ENCODE measurements at places on chromosomes 3 and 15. TPM values are rescaled to one million over a fixed set of nuclear protein-coding genes. Genes with fewer than 3 reads are reported as not detected.

Gene WDR73
- 21.0 TPM for total RNA-seq

DNA sequence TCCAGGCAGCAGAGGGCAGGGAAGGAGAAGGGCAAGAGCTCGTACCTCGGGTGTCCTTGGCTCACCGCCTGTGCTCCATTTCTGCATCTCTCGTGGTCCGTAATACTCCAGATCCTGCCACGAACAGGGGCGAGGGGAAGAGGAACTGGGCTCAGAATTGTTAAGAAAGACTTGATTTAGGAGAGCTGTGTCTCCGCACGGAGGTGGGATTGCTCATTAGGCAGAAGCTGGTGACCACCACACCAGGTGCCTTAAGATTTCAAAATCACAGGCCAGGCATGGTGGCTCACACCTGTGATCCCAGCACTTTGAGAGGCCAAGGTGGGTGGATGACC lies 37.2 kb upstream of the BDH1 start:
- DNase-seq, result no peak

DNA sequence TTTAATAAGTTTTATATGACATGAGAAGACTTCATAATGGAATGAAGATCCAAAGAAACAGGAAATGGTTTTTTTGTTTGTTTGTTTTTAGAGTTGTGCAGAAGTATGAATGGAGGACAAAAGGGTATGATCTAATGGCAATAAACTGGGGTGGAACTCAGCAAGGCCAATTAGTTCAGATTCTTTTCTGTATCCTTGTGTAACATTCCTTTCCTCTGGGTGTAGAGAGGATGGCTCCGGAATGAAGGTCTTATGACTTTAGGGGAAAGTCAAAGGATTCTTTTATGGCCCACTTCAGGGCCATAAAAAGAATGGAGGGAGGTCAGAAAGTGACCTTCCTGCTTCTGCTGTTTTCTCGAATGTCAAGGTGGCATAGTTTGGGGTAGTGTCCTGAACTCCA lies 152.6 kb downstream of the DPH6 start:
- DNase-seq, result no peak

DNA sequence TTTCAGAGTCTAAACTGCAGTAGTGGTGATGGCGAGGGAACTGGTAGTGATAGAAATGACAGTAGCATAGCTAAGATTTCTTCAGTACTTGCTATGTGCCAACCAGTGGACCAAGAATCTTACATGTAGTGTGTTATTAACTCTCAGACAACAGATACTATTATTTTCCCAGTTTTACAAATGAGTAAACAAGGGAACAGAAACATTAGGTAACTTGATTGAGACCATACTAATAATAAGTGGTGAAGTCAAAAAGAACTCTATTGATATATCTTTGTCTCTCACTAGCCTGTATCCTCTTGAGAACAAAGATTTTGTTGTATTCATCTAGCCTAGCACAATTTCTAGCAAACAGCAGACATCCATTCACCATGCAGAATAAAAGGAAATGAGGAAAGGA lies 250.1 kb downstream of the ZBTB20 start:
- no peak for DNase-seq

DNA sequence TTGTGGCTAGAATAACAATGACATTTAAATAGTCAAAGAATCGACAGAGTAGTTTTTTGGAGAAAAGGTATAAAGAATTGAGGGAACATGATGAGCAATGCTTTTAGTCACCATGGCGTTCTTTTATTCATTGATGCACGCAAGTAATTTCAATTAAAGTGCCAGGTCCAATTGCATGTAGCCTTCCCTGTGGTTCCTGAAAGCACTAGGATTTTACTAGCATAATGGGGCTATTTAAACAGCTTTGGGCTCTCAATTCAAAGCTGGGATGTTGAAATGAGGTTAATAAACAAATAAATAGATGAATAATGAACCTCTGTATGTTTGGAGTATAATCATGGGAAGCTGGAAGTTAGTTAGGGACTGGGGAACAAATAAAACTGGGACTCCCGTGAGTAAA lies 121.2 kb upstream of the GAP43 start:
- no peak for DNase-seq

GRCh38 chr3:183192650-183193300 lies 30.2 kb upstream of the LAMP3 start:
- no peak for DNase-seq

Gene SEMA3B
- total RNA-seq, result 4.8 TPM

Gene FHIT
- total RNA-seq, result 3.2 TPM

DNA sequence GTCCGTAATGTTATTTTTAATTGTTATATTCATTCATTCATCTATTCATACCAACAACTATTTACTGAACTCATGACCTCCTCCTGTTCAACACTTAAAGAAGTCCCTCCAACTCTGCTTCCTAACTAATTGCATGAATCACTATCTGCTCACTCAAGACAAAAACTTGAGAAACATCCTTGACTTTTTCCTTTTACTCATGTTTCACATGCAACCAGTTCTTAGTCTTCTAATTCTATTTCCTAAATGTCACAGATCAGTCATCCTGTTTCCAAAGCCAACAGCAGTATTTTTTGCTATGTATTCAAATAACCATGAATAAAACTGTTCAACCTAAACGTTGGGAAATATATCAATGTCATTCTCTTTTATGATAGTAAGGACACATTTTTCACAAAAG lies 124.6 kb upstream of the GBE1 start:
- DNase-seq, result no peak

DNA sequence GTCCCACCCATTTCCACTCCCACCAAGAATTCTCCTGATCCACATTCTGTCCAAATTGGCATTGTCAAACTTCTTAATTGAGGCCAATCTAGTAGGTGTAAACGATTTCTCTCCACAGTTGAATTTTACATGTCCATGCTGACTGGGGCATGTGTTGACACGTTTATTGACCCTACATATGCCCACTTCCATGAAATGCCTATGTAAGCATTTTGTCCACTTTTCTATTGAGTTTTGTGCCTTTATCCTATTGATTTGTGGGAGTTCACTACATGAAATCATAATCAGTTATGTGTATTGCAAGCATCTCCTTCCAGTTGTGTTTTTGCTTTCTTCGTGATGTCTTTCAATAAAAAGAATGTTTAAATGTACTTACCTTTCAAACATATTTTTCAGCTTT lies 141.7 kb upstream of the NSMCE3 start:
- no peak for DNase-seq

Gene LYZL4
- not detected for total RNA-seq

DNA sequence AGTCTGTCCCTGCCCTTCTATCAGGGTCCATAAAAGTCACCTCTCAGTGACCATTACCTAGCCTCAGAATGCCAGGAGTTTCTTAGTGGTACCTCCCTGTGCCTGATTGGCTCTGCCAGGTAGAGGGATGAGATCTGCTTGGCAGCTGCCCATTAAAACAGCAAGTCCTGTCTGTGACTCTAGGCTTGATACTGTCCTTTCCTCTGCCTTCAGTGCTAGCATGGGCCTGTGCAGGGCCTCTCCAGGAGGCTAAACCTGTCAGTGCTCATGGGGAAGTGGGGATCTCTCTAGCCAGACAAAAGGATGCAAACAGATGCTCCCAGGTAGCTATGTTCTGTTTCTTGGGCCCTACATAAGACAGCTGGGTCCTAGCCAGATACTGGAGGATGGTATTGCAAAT lies 10.0 kb upstream of the MANF start:
- no peak for DNase-seq

DNA sequence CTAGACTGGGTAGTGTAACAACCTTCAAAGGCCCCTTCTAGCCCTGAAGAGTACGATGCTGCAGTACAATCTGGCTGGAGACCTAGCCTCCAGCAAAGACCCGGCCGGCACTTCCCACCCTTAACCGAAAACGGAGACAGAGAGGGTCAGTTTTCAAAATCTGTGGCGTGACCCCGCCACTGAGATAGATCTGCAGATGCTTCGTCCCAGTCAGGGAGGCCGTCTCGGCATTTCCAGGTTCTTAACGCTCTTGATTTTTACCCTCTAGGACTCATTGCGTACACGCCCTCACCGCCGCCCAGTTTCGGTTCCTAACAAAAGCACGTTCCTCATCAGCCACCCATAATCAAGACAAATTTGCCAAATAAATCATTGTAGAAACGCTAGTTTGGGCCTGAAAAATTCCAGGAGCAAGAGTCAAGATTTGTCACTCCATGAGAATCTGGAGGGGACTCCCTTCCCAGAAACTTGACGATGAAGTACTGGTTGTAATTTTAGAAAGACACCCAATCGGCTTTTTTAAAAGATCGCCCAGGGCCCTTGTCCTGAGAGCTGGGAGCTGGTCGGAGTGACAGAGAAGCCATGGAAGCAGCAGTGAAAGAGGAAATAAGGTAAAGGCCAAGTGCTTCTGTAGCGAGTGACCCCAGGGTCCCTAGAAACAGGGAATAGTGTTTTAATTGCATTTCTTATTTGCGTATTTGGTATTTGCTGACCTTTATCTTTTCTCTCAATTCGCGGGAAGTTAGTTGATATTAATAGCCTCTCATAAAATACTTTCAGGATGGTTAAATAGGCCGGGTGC lies 868 bp upstream of the TMEM87A start:
- no peak for DNase-seq

Gene ACOX2
- 3.1 TPM for total RNA-seq

- no peak for DNase-seq
Measured at GRCh38 chr3:77524463-77524862, 484.6 kb downstream of the ROBO2 start.

DNA sequence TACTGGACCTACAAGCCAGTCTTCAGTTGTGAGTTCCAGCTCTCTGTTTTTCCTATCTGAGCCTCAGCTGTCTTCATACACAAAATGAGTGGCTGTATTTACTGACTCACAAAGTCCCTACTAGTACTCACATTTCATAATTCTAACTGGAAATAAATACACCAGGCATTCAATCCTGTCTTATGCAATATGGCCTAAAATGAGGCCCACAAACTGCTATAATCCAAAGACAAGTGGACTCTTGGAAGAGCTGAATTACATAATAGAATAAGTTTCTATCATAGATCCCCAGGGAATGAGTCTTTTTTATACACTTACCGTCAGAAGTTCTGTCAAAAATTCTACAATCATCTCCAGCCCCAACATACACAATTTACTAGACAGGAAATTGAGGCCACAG lies 211.9 kb downstream of the LRRN1 start:
- no peak for DNase-seq

DNA sequence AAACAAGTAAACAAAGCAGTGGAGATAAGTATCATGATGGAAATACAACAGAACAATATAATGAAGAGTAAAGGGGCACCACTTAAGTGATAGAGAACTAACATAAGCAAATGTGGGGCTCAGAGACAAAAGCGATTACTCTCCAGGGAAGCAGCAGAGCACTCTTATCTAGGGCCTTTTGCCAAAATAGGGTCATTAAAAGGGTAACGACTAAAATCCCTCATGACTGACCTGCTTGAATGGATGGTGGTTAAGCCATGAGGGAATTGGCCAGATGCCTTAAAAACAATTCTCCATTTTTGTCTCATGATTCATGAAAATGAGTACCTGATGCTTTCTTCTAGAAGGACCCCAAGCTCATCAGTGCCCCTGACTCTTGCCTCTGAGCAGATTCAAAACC lies 3.2 kb upstream of the SLC7A14 start:
- no peak for DNase-seq

DNA sequence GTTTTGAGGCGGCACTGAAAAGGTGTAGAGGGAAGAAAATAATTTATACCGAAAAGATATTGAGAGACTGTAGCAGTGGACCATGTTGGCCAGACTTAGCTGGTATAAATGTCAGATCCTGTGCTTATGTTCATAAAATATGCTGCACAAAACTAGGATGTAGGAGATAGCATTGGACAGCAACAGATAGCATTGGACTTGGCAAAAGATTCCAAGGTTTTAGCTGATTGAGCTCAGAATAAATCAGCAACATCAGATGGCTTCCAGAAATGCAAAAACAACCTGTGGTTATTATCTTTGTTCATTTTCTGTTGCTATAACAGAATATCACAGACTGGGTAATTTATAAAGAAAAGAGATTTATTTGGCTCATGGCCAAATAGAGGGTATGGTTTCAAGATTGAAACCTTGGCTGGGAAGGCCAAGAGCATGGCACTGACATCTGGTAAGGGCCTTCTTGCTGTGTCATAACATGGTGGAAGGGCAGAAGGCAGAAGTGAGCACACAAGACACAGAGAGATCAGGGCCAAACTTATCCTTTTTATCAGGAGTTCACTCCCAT lies 34.7 kb downstream of the SLC28A1 start:
- no peak for DNase-seq

Gene A4GNT
- total RNA-seq, result not detected

DNA sequence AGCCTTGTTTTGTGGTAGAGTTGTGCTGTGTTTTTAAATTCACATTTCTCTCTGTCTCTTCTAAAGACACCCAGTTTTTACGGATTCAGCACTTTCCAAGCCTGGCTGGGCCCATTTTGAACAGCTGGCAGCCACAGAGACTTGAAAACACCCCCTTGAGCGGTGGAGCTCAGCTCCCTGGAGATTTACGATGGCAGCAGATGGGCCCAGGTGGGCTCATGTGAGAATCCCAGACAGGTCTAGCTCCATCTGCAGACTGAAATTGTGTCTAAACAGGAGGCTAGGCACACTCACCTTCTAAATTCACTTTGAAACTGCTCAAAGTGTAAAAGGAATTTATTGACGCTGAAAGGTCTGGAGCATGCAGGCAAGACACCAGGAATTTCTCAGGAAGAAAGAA lies 232.0 kb upstream of the HES1 start:
- DNase-seq, result no peak

Gene FSIP1
- total RNA-seq, result 1.3 TPM

Gene VPS18
- total RNA-seq, result 32.7 TPM

DNA sequence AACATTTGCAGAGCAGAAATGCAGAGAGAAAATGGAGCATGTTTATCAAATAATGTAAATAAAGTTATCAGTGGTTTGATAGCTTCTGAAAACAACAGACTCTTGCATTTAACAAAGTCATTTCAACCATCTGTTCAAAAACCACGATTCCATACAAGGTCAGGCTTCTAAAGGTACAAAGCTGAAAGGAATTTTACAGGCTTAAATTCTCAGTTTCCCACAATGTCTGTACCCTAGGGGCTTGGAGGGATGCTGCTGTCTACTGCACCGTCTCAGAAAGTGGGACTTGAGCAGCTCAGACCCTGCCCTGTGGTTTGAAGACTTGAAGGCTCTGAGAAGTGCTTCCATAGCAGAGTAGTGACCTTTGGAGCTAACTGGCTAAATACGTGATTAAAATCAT lies 30.4 kb upstream of the TM4SF1 start:
- DNase-seq, result no peak

Gene SLC28A2
- total RNA-seq, result not detected

Gene FRMD5
- total RNA-seq, result 12.6 TPM

Gene TGM5
- total RNA-seq, result not detected

Gene TMCO5A
- total RNA-seq, result not detected

DNA sequence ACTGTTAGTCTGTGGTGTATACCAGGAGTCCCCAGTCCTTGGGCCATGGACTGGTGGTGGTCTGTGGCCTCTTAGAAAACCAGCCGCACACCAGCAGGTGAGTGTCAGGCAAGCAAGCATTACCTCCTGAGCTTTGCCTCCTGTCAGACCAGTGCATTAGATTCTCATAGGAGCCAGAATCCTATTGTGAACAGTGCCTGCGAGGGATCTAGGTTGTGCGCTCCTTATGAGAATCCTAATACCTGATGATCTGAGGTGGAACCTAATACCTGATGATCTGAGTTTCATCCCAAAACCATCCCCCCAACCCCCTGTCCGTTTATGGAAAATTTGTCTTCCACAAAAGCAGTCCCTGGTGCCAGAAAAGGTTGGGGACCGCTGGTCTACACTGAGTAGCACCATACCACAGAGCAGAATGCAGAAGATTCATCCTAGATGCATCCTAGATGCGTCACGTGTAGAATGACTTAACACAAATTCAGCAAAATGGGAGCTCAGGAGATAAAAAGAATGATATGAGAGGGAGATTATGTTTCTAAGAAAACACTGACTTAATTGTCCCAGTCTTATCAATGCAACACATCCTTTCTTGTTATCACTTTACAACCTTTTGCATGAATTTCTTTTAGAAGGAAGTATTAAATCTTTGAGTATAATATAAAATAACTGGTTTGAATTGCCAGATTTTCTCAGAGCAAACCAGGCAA lies 28.5 kb downstream of the SELENOT start:
- no peak for DNase-seq
